Upper lobe of left lung (tissue), 6 donors: ENCODE measurements at places on chromosomes 2 and 18. TPM values are rescaled to one million over a fixed set of nuclear protein-coding genes. Genes with fewer than 3 reads are reported as not detected.

The MEX3C gene
- 12.2 TPM for total RNA-seq

The PID1 gene
- 42.0 TPM for total RNA-seq

The PSTPIP2 gene
- 21.5 TPM for total RNA-seq

The NDUFS1 gene
- total RNA-seq = 54.6 TPM

The SLC1A4 gene
- total RNA-seq = 9.0 TPM

- no peak for DNase-seq
- H3K36me3 ChIP-seq = no peaks in the 10 kb centered on the region
- no peak overlapping the region for H3K27ac ChIP-seq
- no peak overlapping the region for H3K4me3 ChIP-seq
- H3K4me1 ChIP-seq = no peaks in the 10 kb centered on the region
- H3K27me3 ChIP-seq = no peaks in the 10 kb centered on the region
These were observed 682.0 kb downstream of the SATB2 start for GRCh38 chr2:198775737-198776136.

DNA sequence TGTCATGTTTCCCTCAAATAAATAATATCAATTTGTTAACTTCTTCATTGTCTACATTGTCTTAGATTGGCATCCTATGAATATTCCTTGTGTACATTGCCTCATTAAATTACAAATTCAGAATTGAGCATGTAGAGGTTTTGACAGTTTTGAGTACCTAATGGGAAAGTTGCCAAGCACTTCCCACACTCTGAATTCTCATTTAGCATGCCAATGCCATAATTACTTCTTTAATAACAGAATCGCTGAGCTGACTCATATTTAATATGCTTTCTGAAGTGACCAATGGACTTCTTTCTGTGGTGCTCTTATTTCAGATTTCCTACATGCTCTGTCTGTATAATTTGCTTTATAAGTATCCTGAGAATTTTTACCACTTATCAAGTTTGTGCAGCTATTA is 114.4 kb upstream of the NOL4 start:
- DNase-seq = no peak
- no peaks in the 10 kb centered on the region for H3K4me1 ChIP-seq
- no peaks in the 10 kb centered on the region for H3K27me3 ChIP-seq
- no peak overlapping the region for H3K4me3 ChIP-seq

GRCh38 chr2:10658914-10659257 is 30.9 kb downstream of the NOL10 start:
- H3K36me3 ChIP-seq = peaks cover 26% of the 10 kb centered on the region
- no peak overlapping the region for H3K4me3 ChIP-seq
- H3K4me1 ChIP-seq = no peaks in the 10 kb centered on the region
- no peak overlapping the region for H3K27ac ChIP-seq
- no peak for DNase-seq

DNA sequence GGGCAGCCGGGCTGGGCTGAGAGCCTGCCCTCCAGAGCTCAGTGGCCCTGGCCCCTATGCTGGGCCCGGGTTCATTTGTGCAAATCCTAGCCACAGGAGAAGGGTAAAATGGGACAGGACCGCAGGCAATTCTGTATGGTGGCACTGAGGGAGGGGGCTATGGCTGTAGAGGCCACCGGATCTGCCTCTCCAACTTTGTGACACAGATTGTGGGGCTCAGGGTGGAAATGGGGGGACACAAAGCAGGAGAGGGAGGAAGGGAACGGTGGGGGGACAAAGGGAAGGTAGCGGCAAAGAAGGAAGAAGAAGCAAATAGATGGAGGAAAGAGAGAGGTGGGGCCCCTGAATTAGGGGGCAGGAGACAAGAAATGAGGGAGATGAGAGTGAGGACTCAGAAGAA is 201.1 kb downstream of the SMAD2 start:
- H3K4me1 ChIP-seq = no peaks in the 10 kb centered on the region
- H3K27ac ChIP-seq = no peak overlapping the region
- no peak for DNase-seq
- H3K27me3 ChIP-seq = no peaks in the 10 kb centered on the region

GRCh38 chr2:25528173-25528572 is 145.2 kb downstream of the DTNB start:
- H3K27me3 ChIP-seq = no peaks in the 10 kb centered on the region
- no peak overlapping the region for H3K4me3 ChIP-seq
- DNase-seq = no peak
- no peak overlapping the region for H3K27ac ChIP-seq
- no peaks in the 10 kb centered on the region for H3K4me1 ChIP-seq
- no peaks in the 10 kb centered on the region for H3K36me3 ChIP-seq

GRCh38 chr2:39266139-39266805 is 22.5 kb upstream of the CDKL4 start:
- peaks cover 9% of the 10 kb centered on the region for H3K36me3 ChIP-seq
- H3K4me3 ChIP-seq = no peak overlapping the region
- H3K27ac ChIP-seq = no peak overlapping the region
- no peaks in the 10 kb centered on the region for H3K27me3 ChIP-seq
- no peaks in the 10 kb centered on the region for H3K4me1 ChIP-seq

DNA sequence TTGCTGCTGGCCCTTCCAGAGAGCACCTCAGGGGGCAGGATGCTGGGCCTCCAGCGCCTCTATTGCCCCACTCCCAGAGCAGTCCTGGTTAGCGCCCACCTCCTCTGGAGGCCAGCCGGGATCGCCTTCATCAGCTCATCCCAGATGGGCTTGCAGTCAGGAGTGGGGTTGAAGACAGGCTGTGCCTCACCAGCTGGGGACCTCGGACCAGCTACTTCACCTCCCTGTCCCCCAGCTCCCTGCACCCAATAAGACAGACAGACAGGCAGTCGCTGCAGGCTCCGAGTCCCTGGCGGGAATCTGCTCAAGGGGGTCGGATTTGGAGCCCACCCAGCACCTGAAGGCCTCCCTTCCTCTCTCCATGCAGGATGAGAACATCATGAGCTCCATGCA is 18.9 kb upstream of the FAHD2A start:
- no peak for DNase-seq
- no peaks in the 10 kb centered on the region for H3K27me3 ChIP-seq
- no peak overlapping the region for H3K4me3 ChIP-seq
- H3K27ac ChIP-seq = no peak overlapping the region
- no peaks in the 10 kb centered on the region for H3K36me3 ChIP-seq
